ENCODE measurements at places on chromosomes 12 and 14. TPM values are rescaled to one million over a fixed set of nuclear protein-coding genes. Genes with fewer than 3 reads are reported as not detected.

The MAP4K5 gene
- 27.6 TPM for total RNA-seq

The ATXN3 gene
- total RNA-seq = 45.4 TPM

The POU6F1 gene
- 1.3 TPM for total RNA-seq

The LYZ gene
- 0.05 TPM for total RNA-seq

The ACRBP gene
- total RNA-seq = not detected

The MANSC4 gene
- total RNA-seq = not detected

The SOAT2 gene
- total RNA-seq = 0.10 TPM

The DPPA3 gene
- not detected for total RNA-seq

The KRT72 gene
- not detected for total RNA-seq

The IQSEC3 gene
- total RNA-seq = 0.01 TPM

Data from A549 treated with Hydrocortisone at 1 μM for 4 hours (cell line).